ENCODE measurements at places on chromosomes 3 and 15.

- DNase-seq: no peak
Observed at GRCh38 chr15:32981536-32981935, 213.0 kb downstream of the FMN1 start.

DNA sequence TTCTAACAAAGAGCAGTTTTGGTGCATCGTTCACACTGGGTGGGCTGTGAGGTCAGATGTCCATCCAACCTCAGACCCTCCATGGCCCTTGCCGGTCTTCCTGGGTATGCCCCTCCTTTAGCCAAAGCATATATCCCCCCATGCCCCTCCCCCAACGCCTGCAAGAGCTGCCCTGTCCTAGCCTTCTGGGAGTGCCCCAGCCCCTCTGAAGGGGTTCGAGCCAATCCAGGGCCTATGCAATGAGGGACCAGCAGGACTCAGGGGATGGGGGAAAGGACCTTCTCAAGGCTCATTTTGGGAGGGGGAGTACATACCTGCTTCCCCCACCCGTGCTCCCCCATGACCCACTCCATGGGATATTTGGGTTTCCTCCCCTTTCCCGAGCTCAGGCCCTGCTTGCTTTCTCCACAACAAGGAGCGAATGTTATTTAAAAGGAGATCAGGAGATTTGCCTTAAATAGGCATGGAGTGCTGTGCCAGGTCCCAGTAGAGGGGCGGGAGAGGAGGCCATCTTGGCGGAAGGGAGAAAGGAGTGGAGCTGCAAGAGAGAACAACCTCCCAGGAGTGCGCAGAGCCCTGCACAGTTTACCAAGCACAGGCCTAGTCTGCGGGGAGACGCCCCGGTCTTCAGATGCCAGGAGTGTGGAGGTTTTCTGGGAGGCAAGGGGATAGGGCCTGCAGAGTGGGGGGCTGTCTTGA, 18.2 kb downstream of the PIF1 start:
- no peak for DNase-seq

DNA sequence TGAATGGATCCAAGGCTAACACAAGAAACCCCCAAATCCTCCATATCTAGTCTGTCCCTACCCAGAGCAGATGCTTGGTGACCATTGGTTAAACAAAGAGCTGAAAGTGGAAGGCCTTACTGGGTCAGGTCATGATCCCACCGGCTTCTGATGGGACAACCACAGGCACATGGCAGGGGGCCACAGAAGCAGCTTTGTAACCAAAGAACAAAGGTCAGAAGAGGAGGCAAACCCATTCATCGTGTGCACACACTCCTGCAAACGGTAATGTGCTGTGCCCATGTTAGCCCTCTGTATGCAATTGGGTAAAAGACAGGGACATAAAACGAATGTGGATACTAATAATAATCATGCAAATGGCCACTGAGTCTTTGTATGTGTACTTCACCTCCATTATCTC, 133.3 kb upstream of the SLC6A11 start:
- no peak for DNase-seq

DNA sequence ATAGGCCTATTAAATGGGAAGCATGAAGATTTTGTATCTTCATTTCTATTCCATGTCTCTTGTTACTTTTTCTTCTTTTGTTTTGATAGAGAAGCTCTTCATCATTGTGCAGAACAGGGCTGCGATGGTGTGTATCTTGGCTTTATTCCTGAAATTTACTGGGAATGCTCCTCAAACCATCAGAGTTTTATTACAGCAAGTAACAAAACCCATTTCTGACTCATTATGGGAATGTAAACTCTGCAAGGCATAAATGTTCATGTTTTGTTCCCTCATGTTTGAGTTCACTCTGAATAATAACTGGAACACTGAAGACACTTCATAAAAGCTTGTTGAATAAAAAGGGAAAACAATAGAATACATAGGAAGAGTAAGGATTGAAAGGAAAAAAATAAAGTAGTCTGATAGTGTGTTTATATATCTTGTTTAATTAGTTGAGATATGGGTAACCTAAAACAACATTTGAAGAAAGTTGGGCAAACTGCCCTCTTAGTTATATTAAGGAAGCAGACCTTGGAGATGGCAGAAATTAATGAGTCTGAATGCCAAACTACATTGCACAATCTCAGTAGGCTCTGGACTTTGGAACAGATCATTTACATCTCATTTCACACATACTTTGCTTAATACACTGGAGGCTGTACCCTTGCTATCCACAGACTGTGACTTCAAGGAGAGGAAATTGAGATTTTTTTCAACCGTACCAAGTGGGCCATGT, 521.5 kb downstream of the GRM7 start:
- DNase-seq: no peak

DNA sequence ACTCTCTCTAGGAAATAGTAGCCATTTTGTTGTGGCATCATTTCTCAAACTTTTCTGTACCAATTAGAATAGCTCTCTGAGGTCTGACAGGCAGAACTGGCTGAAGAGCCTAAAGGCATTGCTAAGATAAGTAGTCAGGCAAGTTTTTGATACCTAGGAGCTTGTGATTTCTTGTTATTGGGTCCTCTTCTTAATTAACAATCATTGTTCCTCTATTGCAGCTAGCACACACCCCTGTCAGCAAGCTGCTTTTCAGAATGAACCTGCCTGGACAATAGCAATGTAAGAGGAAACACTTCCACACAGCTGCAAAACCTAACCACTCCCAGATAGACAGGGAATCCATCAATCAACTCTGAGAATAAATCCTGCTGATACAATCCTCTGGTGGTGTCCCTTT, 403.9 kb upstream of the TBL1XR1 start:
- no peak for DNase-seq

GRCh38 chr3:39157359-39157758, 4.0 kb upstream of the CSRNP1 start:
- no peak for DNase-seq

DNA sequence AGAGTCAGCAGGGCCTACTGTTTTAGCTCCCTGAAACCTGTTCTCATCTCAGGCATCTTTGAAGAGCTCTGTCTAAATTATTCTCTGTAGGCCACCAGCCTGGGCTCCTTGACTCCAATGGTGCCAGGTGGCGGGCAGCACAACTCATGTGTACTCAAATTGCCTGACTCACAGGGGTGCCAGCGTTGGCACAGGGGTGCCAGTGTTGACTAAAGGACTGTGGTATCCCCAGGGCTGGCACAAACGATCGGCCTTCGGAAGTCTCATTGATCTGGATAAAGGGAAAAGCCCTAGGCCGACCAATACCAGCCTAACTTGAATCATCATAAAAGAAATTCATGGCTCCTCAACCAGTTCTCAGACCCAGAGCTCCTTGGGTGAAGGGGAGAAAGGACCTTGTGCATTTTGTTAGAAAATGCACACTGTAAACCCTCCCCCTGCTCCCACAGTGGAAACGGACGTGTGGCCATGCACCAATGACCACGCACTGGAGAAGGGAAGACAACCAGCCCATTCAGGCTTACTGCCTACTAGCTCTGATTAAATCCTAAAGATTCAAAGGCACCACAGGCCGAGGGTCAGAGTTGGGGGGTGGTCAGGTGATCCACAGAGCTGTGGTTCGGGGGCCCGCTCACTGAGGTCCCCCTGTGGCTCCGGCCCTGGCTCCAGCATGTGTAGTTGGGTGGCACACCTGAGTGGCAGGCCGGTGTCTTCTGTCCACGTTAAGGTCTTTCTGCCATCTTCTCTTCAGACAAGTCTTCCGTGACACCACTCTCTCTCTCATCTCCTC, 68.9 kb downstream of the NIPA2 start:
- DNase-seq: no peak

DNA sequence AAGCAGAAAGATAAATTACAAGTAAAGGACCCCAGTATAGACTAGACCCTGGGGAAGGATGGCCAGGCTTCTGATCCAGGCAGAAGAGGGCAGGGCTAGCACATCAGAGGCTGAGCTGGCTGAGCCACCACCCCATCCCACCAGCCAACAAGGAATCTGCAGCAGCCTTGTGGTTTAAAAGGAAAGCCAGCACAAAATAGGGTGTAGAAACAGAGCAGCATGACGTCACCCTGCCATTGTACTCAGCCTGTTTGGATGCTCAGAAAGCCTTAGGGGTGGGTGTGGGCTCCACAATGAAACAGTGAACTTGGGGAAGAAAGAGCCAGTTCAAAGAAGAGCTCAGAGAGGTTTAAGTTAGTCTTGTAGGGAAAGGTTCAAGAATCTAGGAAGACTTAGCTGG, 28.2 kb downstream of the DUOX1 start:
- no peak for DNase-seq

GRCh38 chr3:41652506-41652905, 309.4 kb downstream of the ULK4 start:
- DNase-seq: no peak

GRCh38 chr3:76826861-76827260, 213.0 kb upstream of the ROBO2 start:
- no peak for DNase-seq

GRCh38 chr3:61946570-61947324, 385.4 kb downstream of the PTPRG start:
- no peak for DNase-seq

- no peak for DNase-seq
Observed at GRCh38 chr3:66047311-66048050, 8.8 kb upstream of the MAGI1 start.

All from omental fat pad (tissue), 4 donors.